HCT116 (cell line): ENCODE measurements at places on chromosomes 1 and 21. TPM values are rescaled to one million over a fixed set of nuclear protein-coding genes. Genes with fewer than 3 reads are reported as not detected.

Gene KIF26B
- 0.49 TPM for total RNA-seq

Gene MSH4
- 1.7 TPM for total RNA-seq

Gene TP53BP2
- total RNA-seq, result 38.2 TPM

Gene BCAR3
- total RNA-seq, result 24.5 TPM

Gene EXTL1
- 0.15 TPM for total RNA-seq

Gene ELAVL4
- total RNA-seq, result not detected

Gene ICOSLG
- total RNA-seq, result 4.7 TPM

Gene GRIK1
- not detected for total RNA-seq

Gene GPATCH3
- total RNA-seq, result 14.8 TPM

Gene INKA2
- total RNA-seq, result 4.0 TPM

Gene SAMSN1
- total RNA-seq, result 0.57 TPM

Gene CAMTA1
- 69.5 TPM for total RNA-seq

Gene CNST
- 13.5 TPM for total RNA-seq
